ENCODE measurements at places on chromosomes 2 and 18.

DNA sequence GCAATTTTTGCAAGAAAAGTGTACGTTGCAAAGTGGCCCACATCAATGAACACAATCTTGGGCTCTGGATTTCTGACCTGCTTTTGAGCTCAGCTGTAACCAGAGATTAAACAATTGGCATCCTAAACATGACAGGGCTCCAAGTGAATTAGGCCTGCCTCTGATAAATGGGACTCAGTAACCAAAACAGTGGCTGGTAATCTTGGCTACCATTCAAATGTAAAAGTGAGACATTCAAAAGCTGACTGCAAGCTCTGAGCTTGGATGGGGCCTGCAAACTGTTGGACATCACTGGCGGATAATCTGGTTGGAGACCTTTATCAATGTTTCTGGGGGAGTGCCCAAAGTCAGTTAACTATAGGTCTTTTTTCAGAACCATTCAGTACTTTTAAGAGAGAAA lies 160.7 kb downstream of the RAB3GAP1 start:
- DNase-seq, result no peak

- no peak for DNase-seq
These were observed 36.3 kb downstream of the RTP5 start for GRCh38 chr2:241905716-241906377.

DNA sequence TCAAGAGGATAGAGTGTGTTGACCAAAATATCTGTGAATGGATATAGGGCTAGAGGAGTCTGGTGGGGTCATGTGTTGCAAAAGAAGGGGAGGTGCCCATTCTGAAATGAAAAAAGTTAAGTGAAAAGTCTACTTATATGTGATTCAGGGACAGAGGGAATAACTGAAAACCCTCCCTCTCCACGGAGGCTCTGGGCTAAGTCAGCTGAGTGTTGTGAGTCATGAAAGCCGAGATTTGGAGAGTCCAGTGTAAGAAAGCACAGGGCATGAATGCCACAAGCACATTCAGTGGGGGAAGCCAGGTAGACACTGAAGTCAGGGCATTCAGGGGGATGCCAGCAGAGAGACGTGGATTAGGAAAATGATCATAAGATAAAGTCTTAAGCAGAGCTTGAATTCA lies 871.9 kb downstream of the TSN start:
- DNase-seq, result no peak

GRCh38 chr18:35344736-35345459 lies 678 bp upstream of the ZNF24 start:
- no peak for DNase-seq

DNA sequence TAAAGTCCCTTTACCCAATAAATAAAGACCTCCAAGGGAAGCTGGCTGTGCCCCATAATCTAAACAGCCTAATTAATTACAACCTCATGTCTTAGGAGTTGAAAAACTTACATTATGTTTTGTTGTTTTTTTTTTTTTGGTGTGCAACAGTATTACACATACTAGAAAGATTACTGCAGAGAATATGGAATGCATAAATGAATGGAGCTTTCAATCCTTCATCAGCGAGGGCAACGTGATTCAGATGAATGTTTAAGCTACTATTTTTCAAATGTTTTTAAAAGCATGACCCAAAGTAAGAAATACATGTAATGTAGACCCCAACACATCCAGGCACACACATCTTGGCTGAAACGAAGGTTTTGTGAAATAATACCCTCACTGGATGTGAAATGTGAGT lies 167.1 kb upstream of the FN1 start:
- no peak for DNase-seq

DNA sequence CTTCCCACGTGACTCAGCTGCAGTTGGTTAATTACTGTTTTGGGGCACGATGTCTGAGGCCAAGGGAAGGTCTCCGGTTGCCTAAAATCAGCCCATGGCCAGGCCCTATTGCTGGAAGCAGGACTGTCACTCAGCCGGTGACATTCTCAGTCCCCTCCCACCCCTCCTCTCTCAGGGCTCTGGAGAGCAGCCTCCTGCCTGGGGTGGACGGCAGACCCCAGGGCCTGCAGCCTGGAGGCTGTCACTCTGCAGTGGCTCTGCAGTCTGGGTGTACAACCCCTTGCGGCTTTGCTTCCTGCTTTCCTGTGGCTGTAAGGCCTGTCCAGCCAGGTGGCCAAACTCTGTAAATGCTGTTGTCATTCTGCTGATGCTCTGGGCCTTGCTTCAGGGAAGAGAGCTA lies 32.8 kb downstream of the ZBTB7C start:
- no peak for DNase-seq

- DNase-seq, result no peak
These were observed 55.1 kb downstream of the MAP3K20 start for GRCh38 chr2:173130496-173131465.

DNA sequence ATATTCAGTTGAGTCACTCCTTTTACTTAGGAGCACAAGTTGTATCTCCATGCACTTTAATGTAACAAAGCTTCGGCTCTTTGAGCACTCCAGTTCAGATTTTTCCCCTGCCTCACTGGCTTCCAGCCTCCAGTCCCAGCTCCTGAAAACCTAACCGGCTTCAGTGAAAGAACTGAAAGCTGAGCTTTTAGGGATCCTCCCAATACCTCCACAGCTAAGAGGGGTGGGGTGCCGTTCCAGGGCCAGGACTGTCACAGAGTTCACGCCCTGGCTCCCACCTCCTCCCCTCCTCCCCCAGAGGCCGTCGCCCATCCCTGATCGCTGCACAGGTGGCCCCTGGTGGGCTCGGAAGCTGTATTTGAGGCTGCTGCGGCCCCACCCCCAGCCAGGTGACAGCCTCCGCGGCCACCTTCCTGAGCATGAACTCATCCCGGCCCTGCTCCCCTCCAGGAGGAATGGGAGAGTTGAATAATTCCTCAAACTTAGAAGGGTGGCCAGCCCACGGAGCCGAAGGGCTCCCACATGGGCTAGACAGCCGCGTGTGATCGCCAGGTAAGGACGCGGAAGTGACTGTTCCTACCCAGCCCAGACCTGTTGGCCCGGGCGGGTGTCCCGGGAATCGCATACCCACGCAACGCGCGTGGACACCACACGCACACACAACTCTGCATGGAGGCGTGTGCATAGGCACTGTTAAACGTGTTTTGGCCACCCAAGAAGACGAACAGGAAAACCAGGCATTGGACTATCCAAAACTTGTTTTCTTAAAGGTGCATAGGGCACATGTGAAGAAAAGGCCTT lies 1.8 kb downstream of the MYO5B start:
- DNase-seq, result no peak

DNA sequence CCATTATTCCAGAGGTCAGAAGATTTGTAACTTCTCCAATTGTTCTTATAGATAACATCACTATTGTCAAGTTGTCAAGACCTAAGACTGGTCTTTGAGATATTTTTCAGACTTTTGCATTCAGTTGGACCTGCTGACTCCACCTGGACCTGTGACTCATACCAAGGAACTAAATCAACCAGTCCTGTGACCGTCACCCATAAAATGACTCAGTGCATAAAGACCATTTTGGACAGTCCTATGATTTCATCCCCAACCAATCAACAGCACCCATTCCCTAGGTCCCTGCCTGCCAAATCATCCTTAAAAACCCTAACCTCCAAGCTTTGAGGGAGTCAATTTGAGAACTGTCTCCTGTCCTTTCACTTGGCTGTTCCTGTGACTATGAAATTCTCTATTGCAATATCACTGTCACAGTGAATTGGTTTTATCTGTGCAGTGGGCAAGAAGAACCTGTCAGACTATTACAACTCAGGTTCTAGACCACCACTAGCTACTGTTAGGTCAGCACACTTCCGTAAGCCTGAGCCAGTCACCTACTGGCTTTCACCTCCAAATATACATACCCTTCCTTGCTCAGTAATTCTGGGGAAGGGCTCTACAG lies 17.1 kb downstream of the DPP4 start:
- no peak for DNase-seq

- DNase-seq, result no peak
These were observed 28.5 kb upstream of the DOCK10 start for GRCh38 chr2:225070811-225071210.

DNA sequence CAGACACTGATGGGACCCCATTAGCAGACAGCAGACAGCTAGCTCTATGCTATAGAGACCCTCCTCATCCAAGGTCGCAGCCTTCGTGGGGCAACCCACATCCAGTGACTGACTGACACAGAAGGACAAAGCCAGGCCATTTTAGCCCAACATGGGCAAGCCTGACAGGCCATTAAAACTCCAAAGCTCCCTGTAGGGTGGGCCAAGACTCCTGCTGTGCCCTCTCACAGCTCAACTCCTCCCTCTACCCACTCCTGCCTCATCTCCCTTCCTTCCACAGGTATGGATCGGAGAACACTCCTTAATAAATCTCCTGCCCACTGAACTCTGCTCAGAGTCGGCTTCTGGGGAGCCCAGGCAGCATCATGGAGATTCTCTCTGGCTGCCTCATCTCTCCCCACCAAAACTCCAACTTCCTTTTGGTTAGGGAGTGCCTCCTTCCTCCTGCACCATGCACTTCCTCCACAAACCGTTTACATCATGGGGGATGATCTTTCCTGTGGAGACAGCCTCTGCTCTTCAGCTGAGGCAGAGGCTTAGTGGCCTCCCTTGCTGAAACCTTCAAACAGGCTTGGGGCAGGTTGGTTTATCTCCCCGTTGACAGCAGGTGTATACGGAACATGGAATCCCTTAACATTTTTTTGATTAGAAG lies 86.5 kb downstream of the ACTR3 start:
- DNase-seq, result no peak

GRCh38 chr2:19971691-19972090 lies 18.2 kb downstream of the WDR35 start:
- no peak for DNase-seq

- DNase-seq, result no peak
These were observed 103.6 kb upstream of the TMEM200C start for GRCh38 chr18:5998907-5999306.

DNA sequence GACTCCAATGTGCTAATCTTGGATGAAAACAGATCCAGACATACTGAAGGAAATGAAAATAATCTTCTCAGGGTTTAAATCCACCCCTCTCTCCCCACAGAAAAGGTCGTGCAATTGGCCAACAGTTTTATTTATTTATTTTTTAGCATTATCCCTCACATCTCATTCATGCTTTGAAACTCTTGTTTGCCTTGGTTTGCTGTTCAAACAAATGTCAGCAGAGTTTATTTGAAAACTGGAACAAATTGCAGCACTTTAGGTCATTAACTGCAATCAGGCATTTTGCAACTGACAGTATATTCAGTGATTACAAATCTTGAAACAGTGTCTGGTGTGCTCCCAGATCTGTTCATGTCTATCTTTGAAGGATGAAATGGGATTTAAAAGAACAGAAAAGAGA lies 220.6 kb downstream of the SLC4A10 start:
- no peak for DNase-seq

DNA sequence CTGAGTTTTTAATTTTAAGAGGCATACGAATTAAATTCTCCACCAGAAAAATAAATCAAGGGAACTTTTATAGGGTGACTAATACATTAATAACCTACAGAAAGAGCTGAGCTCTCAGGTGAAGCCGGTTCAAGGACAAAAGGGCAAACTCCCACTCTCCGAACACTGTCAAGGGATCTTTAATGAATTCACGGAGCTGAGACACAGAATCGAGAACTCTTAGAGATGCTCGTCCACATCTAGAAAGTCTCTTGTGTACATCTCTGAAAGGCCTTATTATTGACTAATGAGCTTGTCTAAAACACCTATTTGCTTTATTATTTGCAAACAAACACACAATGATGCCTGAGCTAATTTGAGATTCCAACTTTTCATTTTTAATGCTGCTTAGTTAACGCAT lies 33.3 kb upstream of the PIK3C3 start:
- no peak for DNase-seq

DNA sequence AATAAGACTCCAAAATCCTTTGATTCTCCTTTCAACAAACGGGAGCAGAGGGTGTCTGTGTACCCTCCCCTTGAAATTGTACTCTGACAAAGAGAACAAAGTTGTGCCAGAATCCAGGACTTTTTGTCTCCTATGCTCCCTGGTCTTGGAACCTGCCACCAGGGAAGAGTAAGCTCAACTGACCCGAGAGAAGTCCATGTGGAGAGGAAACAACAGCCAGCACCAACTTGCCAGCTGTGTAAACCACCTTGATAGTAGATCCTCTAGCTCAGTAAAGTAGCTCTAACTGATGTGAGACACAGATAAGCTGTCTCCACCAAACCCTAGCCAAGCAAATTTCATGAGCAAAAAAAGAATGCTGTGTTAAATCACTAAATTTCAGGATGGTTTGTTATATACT lies 46.9 kb downstream of the LNPK start:
- DNase-seq, result no peak

DNA sequence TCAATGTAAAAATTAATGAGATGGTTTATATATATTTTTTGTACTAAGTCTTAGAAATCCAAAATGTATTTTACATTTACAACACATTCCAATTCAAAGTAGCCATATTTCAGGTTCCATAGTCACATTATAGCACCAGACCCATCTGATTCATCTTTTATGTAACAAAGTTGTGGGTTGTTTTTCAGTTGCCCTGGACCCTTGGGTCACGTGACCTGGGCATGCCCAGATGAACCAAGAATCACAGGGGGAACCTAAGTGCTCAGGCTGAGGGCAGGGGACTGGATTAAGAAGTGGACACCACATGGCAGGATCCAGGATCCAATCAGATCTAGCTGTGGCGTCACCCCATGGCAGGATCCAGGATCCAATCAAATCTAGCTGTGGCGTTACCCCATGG lies 44.9 kb upstream of the NDUFV2 start:
- no peak for DNase-seq

- DNase-seq, result no peak
These were observed 756 bp downstream of the ADCYAP1 start for GRCh38 chr18:905307-905947.

DNA sequence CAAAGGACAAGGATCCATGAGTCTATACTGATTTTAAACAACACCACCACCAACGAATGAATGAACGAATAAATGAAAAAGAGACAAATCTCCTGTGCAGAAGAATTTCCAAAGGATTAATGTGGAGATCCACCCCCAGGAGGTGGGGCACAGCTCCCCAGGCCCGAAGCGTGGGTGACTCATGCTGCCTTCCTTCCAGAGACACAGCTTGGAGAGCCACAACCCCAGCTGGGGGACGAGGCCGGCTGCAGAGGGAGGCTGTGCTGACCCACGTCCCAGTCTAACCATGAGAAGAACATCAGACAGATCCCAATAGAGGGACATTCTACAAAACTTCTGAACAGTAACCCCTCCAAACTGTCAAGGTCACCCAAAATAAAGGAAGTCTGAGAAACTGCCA lies 557.3 kb upstream of the SALL3 start:
- DNase-seq, result no peak

Data from CD8-positive, alpha-beta memory T cell (primary cell).